ENCODE measurements at places on chromosomes 5 and 9.

- DNase-seq: no peak
Measured at GRCh38 chr5:92494508-92494907, 1086.5 kb downstream of the NR2F1-AS1 start.

- DNase-seq: no peak
Measured at GRCh38 chr5:43000111-43000840, 39.8 kb downstream of the ANXA2R start.

- no peak for DNase-seq
Measured at GRCh38 chr5:180136630-180137381, 65.2 kb upstream of the RNF130 start.

DNA sequence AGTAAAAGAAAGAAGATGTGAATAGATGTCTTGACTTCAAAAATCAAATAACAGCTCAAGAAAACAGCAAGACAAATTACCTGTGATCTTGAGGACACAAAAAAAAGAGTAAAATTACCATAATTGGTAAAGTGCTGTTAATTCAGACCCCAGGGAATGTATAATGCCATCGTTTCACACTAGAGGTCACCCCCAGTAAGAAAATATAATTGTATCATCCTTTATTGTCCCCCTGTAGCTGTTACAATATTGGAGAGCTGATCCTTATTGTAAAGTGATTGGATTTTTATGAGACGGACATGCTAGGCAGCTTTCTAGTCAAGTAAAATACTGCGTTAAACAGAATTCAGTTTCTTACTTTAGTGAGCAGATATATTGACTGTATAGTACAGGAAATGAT lies 377.0 kb downstream of the TLE1 start:
- no peak for DNase-seq
